ENCODE measurements at places on chromosomes 1 and 21.

GRCh38 chr1:6188466-6188865, 8.3 kb upstream of the CHD5 start:
- peak; percentile 44 for DNase-seq

- DNase-seq = no peak
Observed at GRCh38 chr21:36636439-36636838, 62.5 kb upstream of the SIM2 start.

GRCh38 chr1:167582722-167583121, 29.2 kb upstream of the CREG1 start:
- no peak for DNase-seq

DNA sequence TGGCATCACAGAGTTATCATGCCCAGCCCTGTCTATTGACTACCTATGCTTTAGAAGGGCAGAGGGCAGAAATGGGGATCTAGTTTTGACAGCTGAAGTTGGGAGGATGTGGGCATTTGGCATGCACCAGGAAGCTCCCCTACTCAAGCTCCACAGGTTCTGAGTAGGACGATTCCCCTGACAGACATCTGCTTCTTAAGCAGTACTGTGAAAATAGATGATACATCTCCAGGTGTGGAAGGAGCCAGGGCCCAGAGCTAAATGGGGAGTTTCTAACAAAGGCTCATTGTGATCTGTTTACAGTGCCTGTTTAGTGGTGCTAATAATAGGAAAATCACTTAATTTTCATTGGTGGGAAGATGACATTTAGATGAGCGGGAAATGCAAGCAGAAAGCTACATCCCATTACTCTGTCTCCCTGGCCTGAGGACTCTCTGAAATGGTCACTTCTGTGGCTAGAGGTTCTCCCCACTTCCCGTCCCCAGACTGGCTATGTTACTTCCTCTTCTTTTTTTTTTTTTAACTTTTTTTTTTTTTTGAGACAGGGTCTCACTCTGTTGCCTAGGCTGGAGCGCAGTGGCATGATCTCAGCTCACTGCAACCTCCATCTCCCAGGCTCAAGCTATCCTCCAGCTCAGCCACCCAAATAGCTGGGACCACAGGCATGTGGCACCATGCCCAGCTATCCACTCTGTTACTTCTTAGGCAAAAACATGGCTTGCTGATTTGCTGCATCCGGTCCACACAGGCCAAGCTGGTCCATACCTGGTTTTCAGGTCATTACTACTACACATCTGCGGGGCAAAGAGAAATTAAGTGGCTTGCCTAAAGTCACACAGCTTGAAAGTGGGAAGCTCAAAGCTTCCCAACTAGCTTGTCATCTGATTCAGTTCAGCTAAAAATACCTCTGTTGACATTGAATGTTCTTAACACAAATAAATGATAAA, 23.2 kb upstream of the CNIH3 start:
- DNase-seq = peak; percentile 81

- DNase-seq = no peak
Observed at GRCh38 chr21:42777064-42777756, 102.1 kb downstream of the WDR4 start.

DNA sequence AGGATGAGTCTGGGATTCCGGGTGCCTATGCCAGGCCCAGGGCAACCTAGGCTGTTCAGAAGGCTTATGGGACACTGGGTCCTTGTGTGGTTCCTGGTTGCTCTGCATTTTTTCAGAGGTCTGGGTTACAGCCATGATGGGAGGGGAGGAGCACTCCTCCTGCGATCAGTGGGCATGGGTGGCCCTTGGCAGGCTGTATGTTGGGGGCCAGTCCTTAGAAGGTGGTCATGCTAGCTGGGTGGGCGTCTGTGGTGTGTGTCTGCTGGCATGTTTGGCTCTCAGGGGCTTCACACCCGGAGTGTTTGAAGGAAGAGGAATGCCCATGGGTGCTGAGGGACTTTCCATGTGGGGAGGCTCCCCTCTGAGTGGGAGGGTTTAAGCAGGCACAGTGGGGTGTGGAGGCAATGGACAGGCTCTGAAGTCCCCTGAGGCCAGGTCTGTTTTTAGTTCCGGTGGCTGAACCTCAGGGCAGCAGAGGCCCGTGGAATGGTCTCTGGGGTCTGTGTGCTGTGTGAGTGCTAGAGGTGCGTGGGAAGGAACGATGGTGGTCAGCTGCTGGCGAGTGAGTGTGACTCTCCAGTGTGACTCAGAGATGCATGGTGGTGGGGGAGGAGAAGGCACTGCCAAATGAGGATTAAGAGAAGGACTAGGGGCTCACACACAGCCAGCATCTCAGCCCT, 25.3 kb downstream of the CACNA1E start:
- DNase-seq = no peak

GRCh38 chr1:96365596-96366390, 355.8 kb upstream of the PTBP2 start:
- no peak for DNase-seq

- no peak for DNase-seq
Observed at GRCh38 chr1:230792691-230793462, 45.7 kb downstream of the CAPN9 start.

DNA sequence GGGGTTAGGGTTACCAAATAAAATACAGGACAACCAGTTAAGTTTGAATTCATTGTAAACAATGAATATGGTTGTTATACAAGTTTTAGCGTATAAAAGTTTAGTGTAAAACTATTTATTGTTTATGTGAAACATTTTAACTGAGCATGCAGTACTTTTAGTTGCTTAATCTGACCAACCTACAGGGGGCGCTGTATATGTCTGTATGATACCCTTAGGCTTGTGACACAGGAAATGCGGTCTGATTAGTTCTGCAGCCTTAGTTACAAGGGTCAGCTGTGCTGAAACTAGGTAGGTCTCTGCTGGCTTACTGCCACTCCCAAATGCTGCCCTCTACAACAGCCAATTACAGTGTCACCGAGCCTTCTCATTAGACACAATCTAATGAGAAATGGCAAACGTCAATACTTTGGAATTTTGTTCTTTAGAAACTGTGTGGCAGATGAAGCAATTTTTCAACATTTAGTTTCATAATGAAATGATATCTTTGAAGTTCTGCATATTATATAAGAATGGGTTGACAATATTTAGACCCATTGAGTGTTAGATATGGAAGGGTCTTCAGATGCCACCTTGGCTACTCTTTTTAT, 56.2 kb downstream of the NTNG1 start:
- DNase-seq = no peak

- DNase-seq = no peak
Observed at GRCh38 chr1:174165471-174166137, 6.3 kb downstream of the RABGAP1L start.

DNA sequence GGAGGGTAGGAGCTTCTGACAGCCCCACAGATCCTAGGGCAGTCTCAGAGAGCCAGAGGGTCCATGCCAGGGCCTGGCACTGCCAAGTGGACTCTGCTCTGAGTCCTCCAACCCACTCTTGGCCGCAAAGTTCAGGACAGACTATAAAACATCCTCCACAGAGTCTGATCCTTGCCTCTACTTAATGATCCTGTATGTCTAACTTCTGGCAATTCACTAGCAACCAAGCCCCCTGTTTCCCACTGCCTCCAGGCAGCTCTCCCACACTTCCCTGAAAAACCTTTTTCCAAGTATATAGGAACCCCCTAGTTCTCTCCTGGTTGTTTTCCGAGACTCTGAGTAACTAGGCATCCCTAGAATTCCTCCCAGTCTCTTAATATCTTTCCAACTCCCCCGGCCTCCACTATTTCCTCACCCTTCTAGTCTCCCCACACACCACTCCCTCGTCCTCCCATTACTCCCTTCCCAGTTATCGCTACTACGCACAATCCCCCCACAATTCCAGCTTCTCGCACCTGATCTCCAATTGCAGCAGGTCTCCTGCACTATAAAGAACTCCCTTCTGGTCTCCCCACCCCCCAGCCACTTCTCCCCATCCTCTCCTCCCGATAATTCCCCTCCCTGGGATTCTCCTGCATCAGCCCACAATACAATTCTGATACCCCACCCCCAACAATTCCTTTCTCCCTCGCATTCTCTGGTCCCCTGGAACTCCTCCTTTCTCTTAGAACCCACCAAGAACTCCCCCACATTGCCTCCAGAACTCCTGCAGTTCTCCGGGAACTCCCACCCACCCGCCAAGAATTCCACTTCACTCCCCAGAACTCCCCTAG, 574 bp downstream of the IGSF9 start:
- DNase-seq = no peak

DNA sequence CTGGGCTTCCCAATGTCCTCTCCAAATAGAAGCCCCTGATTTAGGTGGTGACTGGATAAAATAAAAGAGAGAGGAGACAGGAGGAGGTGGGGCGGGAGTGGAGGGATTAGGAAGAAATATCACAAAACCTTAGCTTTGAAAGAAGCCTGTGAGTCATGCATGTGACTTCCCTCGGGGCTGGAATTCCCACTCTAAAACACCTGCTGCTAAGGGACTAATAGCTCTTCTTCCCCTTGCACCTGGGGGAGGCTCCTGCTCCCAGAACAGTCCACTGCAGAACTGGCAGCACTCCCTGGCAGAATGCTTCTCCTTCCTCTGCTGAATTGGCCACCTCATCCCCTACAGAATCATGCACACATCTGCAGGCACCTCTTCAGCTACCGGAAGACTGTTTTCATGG, 207.2 kb downstream of the ATG4C start:
- DNase-seq = no peak

- no peak for DNase-seq
Observed at GRCh38 chr1:47332779-47333577, 612 bp upstream of the CMPK1 start.

DNA sequence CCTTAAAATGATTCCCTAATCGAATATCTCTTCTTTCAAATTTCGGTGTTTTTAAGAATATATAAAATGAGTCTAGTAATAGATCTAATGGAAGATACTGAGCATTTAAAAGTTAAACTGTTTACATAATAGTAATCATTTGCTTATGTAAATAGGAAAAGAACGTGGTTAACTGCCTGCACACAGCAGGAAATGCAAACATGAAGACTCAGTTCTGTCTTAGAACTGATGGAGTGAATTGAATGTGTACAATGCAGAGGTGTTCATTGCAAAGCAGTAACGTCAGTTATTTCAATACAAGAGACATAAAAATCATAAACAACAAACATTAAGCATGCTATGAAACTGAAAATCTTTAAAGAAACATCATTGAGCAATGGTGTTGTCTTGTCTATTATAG, 359.4 kb upstream of the ADAMTS5 start:
- DNase-seq = no peak
